ENCODE measurements at places on chromosomes 6 and 20.

GRCh38 chr6:105985816-105986632, 100.1 kb upstream of the PRDM1 start:
- no peak for DNase-seq
- peaks cover 22% of the 10 kb centered on the region for H3K27me3 ChIP-seq
- H3K4me1 ChIP-seq: no peaks in the 10 kb centered on the region
- H3K36me3 ChIP-seq: no peaks in the 10 kb centered on the region
- H3K27ac ChIP-seq: no peak overlapping the region

DNA sequence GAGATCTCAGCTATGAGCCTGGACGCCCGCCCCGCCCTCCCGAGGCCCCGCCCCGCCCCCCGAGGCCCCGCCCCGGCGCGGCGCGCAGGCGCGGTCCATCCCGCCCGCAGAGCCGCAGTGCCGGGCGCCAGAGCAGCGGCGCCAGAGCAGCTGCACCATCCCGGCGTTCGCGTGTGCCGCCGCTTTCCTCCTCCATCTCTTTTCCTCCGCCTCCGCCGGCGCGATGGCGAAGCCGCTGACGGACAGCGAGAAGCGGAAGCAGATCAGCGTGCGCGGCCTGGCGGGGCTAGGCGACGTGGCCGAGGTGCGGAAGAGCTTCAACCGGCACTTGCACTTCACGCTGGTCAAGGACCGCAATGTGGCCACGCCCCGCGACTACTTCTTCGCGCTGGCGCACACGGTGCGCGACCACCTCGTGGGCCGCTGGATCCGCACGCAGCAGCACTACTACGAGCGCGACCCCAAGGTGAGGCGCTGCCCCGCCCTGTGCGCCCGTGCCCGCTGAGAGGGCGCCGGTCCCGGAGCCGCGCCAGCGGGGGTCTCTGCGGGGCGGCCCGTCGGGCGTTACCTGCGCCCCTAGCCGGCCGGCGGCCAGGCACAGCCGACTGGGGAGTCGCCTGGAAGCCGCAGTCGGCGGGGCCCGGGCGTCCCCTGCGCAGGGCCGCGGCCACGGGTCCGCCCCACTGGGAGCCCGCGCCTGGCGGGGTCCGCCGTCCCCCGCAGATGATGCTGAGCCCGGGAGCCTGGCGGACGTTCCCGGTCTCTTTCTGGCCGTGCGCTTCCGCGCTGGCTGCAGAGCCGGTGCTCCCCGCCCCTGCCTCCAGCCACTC, at the start of gene PYGB:
Gene PYGB (plus strand): TSS at position 130 of the 830 bp plus-strand sequence. CDS start 94 bp downstream, at position 224.
- H3K4me1 ChIP-seq: peaks cover 55% of the 10 kb centered on the region
- H3K4me3 ChIP-seq: peak within 1 kb of the TSS; percentile 93
- peak; percentile 78 for DNase-seq
- H3K27ac ChIP-seq: peak within 1 kb of the TSS; percentile 75
- H3K36me3 ChIP-seq: no peaks in the 10 kb centered on the region
- peaks cover 15% of the 10 kb centered on the region for H3K27me3 ChIP-seq

DNA sequence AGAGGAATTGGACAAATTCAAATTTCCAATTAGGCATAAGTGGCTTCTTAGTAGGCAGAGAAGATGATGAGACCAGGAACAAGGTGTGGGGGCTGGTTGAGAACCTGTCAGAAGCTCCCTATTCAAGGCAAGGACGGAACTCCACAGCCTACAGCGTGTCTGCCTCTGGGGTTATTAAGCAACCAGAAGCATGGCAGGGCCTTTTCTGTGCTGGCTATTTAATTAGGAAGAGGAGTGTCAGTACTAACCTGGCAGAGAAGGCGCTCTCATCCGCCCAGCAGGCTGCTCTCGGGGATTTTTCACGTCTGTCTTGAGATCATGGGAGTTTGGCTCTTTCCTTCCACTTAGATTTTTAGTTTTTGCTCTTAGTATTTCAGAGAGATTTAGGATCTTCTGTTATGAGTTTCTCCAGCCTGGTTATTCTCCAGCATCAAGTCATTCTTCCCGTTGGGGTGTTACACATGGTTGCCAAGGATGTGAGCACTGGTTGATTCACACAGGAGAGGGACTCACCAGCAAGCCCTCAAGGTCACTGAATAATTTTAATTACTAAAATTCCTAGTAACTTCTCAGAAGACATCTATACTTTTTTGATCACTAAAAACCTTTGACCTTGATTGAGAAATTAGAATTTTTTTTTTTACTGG, 23.9 kb downstream of the ADTRP start:
- H3K27ac ChIP-seq: no peak overlapping the region
- DNase-seq: no peak
- H3K4me3 ChIP-seq: no peak overlapping the region
- no peaks in the 10 kb centered on the region for H3K4me1 ChIP-seq
- no peaks in the 10 kb centered on the region for H3K27me3 ChIP-seq

DNA sequence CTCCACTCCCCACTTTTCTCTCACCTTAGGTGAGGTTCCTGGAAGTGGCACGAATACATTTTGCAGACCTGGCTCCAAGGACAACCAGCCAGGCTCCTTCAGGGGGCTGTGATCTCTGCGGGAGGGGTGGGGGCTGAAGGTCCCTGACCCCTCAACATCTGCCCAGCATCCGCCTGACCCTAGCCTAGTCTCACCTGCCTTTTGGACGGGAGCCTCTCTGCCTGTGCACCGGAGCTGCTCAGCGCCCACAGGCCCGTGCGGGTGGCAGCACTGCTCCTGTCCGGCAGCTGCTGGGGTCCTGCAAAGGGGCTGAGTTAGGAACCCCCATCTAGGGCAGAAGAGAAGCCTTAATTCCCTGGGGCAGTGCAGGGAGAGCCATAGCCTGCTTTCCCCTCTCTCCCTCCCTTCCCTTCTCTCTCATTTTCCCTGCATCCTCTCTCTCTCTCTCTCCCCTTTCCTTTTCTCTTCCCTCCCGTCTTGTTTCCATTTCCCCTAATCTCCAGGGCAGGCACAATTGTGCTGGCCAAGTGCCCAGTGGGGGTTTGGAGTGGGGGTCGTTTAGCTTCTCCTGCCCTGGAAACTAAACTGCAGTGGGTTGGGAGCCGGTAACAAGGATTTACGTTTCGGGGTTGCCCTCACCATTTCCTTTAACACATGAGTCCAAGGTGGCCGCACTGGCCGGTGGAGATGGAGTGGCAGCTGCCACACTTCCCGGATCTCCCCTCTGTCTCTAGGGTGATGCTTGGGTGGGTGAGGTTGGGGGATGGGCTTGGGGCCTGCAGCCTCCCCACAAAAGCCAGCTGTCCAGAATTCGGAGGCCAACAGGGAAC, 54.1 kb downstream of the CTCFL start:
- DNase-seq: no peak
- no peak overlapping the region for H3K4me3 ChIP-seq
- peaks cover 77% of the 10 kb centered on the region for H3K27me3 ChIP-seq
- no peak overlapping the region for H3K27ac ChIP-seq
- no peaks in the 10 kb centered on the region for H3K4me1 ChIP-seq

- H3K4me1 ChIP-seq: peaks cover 9% of the 10 kb centered on the region
- no peak for DNase-seq
- no peak overlapping the region for H3K4me3 ChIP-seq
- no peak overlapping the region for H3K27ac ChIP-seq
Measured at GRCh38 chr20:36218380-36219064, 17.8 kb upstream of the AAR2 start.

DNA sequence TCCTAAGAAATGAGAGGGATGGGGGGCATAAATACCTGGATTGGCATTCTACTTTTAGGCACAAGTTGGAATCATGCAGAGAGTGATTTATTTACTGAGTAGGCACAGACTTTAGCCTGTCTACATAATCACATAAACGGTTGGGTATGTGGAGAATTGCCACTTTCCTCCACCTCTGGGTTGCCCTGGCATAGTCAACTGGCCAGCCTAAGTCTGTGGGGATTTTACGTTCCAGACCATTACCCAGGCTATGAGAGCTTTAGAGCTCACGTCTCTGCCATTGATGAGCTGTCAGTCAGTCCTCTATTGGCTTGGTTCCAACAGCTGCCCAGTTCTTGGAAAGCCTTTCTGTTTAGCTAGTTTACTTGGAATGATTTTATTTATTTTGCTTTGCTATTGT, 5.0 kb upstream of the BHLHE23 start:
- DNase-seq: no peak
- H3K4me1 ChIP-seq: peaks cover 20% of the 10 kb centered on the region
- no peak overlapping the region for H3K27ac ChIP-seq
- peaks cover 96% of the 10 kb centered on the region for H3K27me3 ChIP-seq
- H3K4me3 ChIP-seq: no peak overlapping the region

GRCh38 chr6:16705081-16705993, 55.9 kb downstream of the ATXN1 start:
- peaks cover 48% of the 10 kb centered on the region for H3K4me1 ChIP-seq
- DNase-seq: no peak
- H3K27me3 ChIP-seq: no peaks in the 10 kb centered on the region

DNA sequence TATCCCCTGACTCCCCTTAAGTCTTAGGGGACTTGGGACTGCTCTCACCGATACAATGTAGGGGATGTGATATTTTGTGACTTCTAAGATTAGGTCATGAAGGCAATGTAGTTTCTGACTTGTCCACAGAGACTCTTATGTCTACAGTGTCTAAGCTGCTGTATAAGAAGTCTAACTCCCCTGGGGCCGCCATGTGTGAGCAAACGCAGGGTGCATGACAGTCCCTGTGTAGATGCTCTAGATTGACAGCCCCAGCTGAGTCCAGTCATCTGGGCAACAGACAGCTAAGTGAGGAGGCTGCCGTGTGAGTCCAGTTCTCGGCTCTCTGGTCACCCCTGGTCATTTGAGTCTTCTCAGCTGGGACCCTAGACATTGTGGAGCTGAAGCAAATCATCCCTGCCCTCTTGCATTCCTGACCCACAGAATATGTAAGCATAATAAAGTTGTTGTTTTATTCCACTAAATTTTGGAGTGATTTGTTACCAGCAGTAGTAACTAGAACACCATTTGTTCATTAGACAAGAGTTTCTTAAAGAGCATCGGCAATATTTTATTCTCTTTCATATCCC, 743.3 kb upstream of the CHD6 start:
- no peak overlapping the region for H3K27ac ChIP-seq
- H3K4me1 ChIP-seq: no peaks in the 10 kb centered on the region
- no peak for DNase-seq
- no peaks in the 10 kb centered on the region for H3K36me3 ChIP-seq
- no peaks in the 10 kb centered on the region for H3K27me3 ChIP-seq

DNA sequence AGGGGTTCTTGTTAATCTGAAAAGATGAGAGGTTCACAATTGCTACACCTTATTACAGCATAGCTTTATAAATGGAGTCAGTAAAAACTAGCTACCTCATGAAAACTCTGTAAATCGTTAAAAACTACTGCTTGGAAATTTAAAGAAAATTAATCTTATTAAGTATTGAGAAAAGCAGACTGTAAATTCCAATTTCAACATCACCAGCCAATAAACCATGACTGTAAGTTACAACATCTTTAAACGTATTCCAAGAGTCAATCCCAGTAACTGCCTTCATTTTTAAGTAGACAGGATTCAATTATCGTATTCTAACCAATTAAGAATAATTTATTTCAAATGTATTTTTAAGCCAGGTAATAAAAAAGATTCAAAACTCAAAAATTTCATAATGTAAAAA, 70.3 kb downstream of the ATG5 start:
- H3K4me3 ChIP-seq: no peak overlapping the region
- peaks cover 12% of the 10 kb centered on the region for H3K4me1 ChIP-seq
- no peaks in the 10 kb centered on the region for H3K36me3 ChIP-seq
- DNase-seq: no peak
- H3K27ac ChIP-seq: no peak overlapping the region

GRCh38 chr6:17385660-17386059, 7.7 kb upstream of the CAP2 start:
- H3K27ac ChIP-seq: no peak overlapping the region
- H3K4me1 ChIP-seq: peaks cover 13% of the 10 kb centered on the region
- DNase-seq: no peak
- H3K4me3 ChIP-seq: no peak overlapping the region
- H3K36me3 ChIP-seq: no peaks in the 10 kb centered on the region

- H3K27me3 ChIP-seq: no peaks in the 10 kb centered on the region
- peaks cover 3% of the 10 kb centered on the region for H3K4me1 ChIP-seq
- no peak overlapping the region for H3K27ac ChIP-seq
- H3K36me3 ChIP-seq: no peaks in the 10 kb centered on the region
- H3K4me3 ChIP-seq: no peak overlapping the region
- DNase-seq: no peak
Measured at GRCh38 chr6:8879334-8879733, 444.0 kb upstream of the SLC35B3 start.

GRCh38 chr6:111297776-111298175, 185.2 kb downstream of the REV3L start:
- H3K4me3 ChIP-seq: no peak overlapping the region
- H3K27ac ChIP-seq: no peak overlapping the region
- H3K4me1 ChIP-seq: no peaks in the 10 kb centered on the region
- no peaks in the 10 kb centered on the region for H3K27me3 ChIP-seq

DNA sequence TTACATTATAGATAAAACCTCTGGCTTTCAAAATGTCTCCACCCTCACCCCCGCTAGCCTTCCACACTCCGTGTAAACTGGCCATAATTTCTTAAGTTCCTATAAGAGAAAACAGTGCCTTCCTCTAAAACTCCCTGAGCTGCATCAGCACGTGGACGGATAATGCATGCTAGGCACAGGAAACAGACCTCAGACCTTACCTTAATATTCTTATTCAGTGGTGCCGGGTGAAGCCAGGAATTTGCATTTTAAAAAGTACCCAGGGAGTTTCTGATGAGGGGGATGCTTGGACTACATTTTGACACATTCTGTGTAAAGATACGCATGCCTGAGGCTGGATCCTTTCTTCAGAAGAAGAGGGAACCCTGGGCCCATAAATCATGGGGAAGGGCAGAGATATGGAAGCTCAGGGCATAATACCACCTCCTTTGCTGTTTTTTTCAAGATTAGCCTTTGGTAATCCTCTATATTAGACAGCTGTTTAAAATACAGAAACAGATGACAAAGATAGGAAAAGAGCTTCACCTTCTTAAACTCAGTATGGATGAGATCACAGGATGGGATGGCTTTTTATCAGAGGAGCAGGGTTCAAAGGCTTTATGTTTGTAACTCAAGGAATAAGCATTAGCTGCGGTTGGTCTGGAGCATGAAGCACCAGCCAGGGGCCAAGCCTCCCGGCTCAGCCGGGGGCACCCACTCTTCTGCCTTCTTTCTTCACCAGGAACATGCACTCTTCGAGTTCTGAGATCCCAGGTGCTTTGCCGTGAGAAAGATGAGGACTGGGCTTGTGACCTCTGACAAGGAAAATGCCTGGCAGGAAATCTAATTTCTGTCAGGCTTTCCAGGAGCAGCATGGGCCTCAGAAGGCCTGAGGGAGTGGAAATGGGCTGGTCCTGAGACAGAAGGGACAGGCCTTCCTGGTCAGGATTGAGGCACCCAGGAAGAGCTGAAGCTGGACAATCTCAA, 218.1 kb upstream of the SOX4 start:
- H3K4me3 ChIP-seq: no peak overlapping the region
- H3K36me3 ChIP-seq: no peaks in the 10 kb centered on the region
- H3K4me1 ChIP-seq: peaks cover 38% of the 10 kb centered on the region
- no peaks in the 10 kb centered on the region for H3K27me3 ChIP-seq

GRCh38 chr6:101730954-101731353, 337.4 kb downstream of the GRIK2 start:
- DNase-seq: no peak
- H3K36me3 ChIP-seq: no peaks in the 10 kb centered on the region
- H3K4me3 ChIP-seq: no peak overlapping the region
- H3K4me1 ChIP-seq: no peaks in the 10 kb centered on the region
- no peak overlapping the region for H3K27ac ChIP-seq
- H3K27me3 ChIP-seq: no peaks in the 10 kb centered on the region

Measured in HepG2 (cell line).